ENCODE measurements at places on chromosomes 13 and 19.
A peak's percentile ranks its signal among the peaks of the same experiment; 100 is the strongest.

GRCh38 chr13:39588384-39588783, 14.6 kb downstream of the LHFPL6 start:
- no peak for DNase-seq

DNA sequence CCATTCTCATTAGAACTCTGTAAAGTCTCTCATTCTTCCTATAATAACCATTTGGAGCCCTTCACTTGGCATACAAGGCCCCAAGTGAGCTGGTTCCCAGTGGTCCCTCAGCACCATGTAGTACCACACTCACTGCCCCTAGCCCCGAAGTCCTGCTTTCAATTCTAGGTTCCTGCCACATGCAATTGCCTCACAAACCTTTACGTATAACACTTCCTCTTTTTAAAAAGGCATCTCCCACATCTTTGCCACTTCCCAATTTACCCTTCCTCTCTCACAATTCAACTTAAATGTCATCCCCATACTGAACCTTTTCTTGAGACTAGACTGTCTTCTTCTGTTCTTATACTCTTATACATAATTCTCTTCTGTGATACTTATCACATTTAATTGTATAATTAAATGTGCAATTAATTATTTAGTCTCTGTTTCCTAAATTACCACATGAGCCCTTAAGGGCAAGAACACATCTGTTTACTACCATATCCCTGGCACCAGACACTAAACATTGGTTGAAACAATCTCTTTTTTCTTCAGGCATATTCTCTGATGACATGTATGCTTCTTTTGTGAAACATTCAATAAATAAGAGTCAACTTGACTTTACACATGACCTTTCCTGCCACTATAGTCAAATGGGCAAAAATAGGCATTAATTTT, 304.0 kb downstream of the SPRY2 start:
- no peak for DNase-seq

- peak; percentile 91 for DNase-seq
These were observed 54.5 kb downstream of the RASA3 start for GRCh38 chr13:114077933-114078325.

DNA sequence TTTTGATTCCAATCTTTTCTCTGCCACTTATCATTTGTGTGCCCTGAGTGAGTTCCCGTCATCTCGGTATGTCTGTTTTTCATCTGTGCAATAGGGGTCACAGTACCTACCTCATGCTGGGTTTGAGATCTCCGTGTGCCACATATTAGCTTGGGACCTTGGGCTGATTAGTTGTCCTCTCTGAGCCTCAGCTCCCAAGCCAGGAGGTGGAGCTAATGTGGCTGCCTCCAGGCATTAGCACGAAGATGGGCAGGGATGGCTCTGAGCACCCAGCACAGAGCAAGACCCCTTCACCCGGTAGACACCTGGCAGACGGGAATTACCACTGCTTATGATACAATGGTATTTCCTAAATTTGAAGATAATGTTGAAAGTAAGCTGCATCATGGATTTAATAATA, 35.8 kb upstream of the XPO4 start:
- DNase-seq: no peak

DNA sequence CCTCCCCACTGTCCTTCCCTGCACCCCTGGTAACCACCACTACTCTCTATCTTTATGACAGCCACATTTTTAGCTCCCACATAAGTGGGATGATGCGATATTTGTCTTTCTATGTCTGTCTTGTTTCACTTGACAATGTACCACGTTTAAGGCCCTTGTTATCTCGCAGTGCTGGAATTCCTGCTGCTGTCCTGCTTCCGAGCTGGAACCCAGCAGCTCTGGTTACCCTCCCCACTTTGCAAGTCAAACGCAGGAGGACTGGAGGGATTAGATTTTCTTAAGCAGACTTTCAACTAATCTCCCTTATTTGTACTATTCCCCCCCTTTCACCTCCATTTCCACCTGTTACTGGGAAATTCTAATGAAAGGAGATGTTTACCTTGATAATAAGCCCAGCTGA, 59.1 kb upstream of the PDX1 start:
- no peak for DNase-seq

Measured in AG08395 (cell line).